NCI-H748 treated with DMSO at 0.1 percent for 48 hours (cell line): ENCODE measurements at places on chromosomes 2 and 18.

DNA sequence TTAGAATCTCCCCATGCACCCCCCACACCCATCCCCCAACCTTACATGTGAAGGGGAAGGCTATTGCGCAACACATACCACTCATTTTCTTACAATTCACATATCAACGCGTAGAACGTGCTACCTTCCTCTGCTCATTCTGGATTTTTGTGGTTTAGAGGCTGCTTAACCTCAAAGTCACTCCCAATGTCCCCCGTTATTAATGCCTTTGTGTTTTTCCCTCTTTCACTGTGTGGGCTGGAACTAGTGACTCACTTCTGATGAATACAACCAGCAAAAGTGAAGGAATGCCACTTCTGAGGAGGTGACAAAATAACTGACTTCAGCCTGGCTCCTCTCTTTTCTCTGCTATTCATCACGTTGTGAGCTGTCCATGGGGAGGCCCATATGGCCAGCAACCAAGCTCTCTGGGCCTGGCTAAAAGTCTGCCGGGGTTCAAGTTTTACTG, 342.5 kb upstream of the NXPH2 start:
- no peak for DNase-seq

DNA sequence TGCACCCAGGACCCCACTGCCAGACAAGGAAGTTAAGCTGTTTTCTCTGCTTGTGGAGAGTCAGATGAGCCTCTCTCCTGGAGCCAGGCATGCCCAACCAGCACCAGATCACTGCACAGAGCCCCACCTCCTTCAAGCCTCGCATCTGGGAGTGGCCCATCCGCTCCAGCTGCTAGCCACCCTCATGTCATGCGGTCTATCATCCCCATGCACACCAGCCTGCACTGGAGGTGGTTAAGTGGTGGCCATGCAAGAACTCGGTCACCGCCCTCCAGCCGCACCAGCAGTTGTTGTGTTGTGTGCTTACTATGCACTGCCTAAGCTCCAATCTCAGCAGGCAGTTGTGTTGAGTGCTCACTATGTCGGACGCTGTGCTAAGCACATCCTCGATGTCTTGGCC, 177.9 kb upstream of the SLC14A2 start:
- no peak for DNase-seq

DNA sequence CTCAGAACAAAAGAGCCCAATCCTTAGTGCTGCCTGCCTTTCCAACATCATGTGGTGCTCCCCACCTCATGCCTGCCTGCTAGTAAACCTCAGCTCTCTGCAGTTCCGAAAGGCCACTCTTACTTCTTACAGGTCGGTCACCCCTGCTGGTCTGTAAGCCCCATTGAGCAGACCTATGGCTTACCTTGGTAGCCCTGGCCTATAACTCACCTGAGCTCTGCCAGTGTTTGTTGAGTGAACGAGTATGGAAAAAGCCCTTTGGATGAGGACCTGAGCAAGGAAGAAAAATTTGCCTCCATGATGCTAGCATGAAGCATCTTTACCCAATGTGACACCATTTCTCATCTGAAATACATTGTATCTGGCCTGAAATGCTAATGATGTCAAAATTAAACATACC, 83.3 kb downstream of the LIPG start:
- no peak for DNase-seq

GRCh38 chr2:16650287-16651249, 15.1 kb downstream of the CYRIA start:
- no peak for DNase-seq

DNA sequence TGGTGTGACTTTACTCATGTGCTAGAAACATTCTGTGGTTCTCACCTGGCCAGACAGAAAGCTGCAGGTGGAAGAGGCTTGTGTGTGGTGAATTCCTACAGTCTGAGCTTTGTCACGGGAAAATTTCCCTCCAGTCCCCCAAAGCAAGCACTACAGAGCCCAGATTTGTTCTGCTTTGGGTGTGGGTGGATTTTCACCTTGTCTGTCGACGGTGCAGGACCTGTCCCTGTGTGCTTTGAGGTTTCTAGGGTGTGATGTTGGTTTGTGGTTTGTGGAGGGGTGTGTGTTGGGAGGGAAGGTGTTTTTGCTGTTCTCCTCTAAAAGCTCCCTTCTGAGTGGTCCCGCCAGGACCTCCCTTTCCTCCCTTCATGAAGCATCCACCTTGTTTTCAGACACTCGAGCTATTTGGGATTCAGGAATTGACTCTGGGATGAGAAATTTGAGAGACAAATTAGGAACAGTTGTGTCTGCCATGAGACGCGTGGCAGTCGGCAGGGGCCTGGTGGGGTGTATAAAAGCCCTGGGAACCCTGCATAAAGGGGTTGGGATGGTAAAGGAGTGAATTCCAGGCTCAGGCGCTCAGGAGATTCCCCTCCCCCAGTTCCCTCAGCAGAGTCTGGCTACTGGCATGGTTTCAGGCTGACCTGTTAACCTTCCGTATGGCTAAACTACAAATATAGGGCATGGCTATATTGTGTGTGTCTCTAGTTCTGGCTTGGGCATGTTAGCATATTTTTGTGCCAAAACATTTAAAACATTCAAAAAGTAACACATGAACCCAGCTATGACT, 65.5 kb downstream of the DGKD start:
- DNase-seq = no peak

GRCh38 chr18:74709452-74709851, 111.8 kb downstream of the ZNF407 start:
- no peak for DNase-seq

GRCh38 chr18:23088310-23088709, 47.0 kb upstream of the CABLES1 start:
- DNase-seq = no peak

DNA sequence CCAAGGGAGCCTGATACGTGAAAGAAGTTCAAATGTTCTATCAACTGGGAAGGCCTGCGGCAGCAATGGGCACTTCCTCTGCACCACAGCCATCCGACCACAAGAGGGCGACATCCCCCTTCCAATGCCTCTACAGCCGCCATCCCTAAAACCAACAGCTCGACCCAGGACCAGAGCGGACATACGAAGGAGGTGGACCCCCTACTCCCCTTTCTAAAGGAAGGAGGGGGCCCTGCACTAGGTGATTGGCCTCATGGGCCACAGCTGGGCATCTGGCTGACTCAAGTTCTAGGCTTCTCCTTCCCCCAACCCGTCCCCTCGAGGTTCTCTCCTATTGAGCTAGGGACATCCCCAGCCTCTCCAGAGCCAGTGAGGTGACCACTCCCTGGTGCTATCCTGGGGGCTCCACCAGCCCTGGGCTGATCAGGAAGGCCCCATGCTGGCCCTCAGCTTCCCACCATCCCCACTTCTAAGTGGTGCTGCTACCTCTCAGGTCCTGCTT, 217.2 kb downstream of the TNS1 start:
- DNase-seq = peak; percentile 69

- no peak for DNase-seq
Observed at GRCh38 chr2:497770-498492, 179.3 kb downstream of the TMEM18 start.

GRCh38 chr2:56299171-56299691, 115.4 kb downstream of the CCDC85A start:
- no peak for DNase-seq

- no peak for DNase-seq
Observed at GRCh38 chr18:2792395-2792794, 54.4 kb upstream of the EMILIN2 start.

DNA sequence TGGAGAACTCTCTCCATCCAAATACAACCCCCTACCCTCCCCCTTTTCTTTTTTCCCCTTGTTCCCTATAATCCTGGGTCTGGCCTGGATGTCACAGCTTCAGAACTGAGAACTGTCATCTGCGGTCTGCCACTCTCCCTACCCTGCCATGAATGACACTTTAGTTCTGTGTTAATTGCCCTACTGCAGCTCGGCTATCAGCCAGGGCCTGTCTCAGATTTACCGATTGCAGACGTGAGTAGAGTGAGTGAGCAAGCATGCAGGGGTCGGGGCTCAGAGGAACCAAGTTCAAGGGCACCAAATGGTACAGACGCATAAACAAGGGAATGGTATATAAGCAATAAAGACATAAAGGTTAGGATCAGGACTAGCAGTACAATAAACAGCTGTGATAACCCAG, 967.8 kb downstream of the BCL11A start:
- peak; percentile 6 for DNase-seq

DNA sequence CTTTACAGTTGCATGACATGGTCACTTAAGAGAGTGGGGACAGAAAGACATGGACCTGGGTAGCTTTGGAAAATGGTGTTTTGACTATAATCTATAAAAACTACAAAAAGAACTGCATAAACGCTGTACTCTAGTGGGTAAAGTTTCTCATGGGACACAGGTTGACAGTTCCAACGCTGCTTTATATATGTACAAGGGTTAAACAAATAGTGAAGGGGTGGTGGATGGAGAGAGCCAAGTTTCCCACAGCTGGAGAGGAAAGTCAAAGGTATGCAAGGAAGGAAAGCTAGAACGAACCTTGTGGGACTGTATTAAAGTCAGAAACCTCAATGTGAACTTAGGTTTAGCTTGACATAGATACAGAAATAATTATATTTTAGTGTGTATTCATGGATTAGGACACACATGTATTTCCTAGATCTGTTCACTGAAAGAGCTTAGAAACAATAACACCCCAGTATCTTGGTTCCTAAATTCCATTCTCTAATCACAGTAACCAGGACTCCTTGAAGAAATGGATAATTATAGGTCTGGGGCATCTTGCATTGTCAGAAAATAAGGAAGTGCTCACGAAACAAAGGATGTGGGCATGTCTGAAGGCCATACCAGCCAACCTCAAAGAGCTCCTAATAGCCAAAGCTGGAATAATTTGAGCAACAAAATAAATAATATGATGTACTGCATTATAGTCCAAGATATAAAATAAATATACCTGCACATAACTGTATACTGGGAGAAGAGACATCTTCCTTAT, 28.8 kb downstream of the TANC1 start:
- no peak for DNase-seq
